ENCODE measurements at places on chromosomes 3 and 15.
A peak's percentile ranks its signal among the peaks of the same experiment; 100 is the strongest.

DNA sequence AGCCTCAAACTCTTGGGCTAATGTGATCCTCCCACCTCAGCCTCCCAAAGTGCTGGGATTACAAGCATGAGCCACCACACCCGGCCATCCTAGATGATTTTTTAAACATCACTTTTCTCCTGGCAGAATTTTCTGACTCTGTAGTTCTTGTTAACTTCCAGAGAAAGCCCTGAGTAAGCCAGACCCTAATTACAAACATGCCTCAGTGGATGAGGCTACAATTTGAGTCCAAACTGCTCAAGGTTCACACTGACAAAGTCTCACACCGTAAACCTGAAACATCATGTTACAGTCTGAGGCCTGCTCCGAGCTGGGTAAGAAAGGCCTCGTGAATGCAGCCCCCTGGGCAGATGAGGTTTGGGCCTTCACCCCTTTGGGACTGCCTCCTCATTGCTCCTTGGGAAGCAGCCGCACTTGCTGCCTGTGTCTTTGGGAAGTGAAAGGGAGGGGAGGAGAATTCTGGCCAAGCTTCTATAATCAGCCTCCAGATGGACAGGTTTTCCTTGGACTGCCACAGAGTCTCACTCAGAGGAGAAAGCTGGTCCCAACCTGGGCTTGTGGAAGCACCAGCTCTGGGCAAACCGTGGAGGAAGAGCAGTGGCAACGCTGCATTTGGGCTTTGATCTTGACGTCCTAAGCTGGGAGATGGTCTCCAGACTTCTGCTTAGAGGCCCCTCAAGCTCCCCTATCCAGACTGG is 46.0 kb downstream of the CA12 start:
- DNase-seq = no peak

DNA sequence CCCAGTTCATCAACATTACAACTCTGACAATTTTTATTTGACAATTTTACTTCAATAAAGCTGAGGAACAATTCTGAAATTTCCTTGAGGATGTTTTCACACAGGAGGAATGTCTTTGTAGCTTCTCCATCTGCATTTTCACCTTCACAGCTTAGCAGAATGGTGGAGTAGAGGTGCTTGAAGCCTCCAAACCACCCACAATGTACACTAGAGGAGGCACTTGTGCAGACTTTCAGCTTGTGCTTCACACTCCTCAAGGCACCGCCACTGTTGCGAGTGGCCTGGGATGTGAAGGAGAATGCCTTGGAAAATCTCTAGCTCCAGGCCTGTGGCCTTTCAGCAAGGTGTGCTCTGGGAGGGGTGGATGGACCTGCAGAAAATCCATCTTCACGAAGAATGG is 181.9 kb downstream of the EPHB1 start:
- DNase-seq = no peak

- DNase-seq = peak; percentile 70
These were observed 225.1 kb upstream of the C2CD4B start for GRCh38 chr15:62389885-62390790.

DNA sequence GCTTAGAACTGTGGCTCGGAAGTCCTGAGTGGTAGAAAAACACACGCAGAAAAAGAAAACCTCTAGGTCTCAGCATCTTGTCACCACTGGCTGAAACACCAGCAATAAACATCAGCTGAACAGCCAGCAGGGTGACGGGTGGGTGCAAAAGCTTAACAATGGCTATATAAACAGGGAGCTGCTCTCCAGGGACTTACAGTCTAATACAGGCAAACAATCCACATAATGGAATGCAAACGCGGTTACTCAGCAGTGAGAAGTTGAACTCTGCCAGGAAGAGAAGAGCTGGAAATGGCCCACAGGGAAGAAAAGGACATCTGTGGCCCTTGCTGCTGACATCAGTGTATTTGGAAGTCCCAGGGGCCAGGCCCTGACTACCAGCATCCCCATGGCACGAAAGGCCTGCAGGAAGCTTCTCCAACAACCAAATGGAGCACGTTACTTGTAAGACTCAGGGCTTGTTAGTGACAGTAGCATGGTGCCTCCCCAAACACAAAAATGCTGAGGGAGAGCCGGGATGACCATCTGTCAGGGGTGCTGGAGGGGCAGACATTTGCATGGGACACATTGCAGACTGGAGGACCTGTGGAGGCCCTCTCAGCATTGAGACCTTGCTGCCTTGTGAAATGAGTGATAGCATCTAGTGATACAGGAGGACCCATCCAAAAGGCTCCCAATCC is 3.0 kb downstream of the HEG1 start:
- DNase-seq = peak; percentile 39

- DNase-seq = no peak
These were observed 278.9 kb downstream of the MECOM start for GRCh38 chr3:169384573-169384972.

DNA sequence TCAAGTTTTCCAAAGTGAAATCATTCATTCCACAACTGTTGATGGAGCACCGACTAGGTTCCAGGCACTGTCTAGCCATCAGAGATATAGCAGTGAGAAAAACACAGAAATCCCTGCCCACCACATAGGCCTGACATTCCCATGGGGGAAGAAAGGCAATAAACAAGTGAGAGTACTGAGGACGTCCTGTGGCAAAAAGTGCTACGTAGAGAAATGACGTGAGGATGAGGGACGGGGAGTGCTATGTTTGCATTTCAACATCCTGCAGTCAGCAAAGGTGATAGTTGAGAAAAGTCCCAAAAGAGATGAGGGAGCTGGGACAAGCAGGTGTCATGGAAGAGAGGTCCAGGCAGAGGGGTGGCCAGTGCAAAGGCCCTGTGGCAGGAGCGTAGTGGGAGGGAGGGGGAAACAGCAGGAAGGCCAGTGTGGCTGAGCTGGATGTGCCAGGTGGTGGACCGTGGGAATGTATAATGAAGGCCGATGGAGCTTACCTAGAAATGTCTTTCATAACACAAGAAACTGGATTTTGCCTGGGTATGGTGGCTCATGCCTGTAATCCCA is 10.4 kb upstream of the FURIN start:
- DNase-seq = no peak

DNA sequence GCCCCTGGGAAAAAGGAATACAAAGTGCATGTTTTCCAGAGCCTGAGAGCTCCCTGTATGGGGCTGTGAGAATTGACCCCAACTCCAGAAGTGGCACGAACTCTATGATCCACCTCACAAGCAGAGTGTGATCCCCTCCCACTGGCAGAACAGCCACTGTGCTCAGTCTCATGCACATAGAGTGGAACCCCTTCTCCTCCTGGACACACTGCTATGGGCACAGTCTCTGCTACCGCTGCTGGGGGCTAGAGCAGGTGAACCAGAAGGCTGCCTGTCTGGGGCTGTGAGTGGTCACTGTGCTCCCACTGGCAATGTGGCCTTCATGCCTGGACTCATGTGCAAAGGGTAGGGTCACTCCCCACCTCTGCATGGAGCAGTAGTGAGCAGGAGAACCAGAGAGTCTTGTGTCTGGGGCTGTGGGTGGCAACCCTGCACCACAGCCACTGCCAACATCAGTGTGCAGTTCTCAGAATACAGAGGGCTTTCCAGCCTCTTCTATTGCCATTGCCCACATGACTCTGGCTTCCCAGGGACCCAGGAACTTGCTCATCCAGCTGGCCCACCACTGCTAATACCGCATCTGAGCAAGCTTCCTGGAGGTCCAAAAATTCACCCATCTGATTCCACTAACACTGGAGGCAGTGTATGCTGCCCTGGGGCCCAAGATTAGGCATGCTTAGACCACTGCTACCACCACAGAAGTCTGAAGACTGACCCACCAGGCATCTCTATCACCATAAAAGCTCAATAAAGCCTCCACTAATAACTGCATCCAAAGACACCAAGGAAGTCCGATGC is 343.7 kb upstream of the SOX14 start:
- no peak for DNase-seq

Data from head of caudate nucleus (tissue), 42 donors.